NCI-H1048 (cell line): ENCODE measurements at places on chromosomes 16 and 17.

DNA sequence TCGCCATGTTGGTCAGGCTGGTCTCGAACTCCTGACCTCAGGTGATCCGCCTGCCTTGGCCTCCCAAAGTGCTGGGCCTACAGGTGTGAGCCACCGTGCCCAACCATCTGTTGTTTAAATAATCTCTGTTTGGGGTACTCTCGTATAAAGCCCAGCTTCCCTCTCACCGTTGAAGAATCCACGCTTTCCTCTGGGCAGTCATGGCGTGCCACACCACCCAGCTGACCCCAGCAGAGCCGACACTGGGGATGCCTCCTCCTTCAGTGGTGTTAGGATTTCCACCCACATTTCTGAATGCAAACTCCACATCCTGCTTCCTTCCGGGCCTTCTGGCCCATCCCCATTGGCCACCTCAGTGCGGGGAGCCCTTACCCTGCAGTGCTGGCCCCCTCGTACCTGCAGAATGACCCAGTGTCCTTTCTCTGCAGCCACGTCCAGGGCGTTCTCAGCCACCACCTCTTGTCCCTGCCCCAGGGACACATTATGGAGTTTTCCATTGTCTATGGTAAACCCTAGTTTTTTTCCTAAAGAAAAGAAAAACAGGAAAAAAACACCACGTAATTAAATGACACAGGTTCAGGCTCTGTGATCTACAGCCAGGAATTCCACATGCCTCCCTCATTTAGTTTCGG, 60.4 kb downstream of the PGS1 start:
- no peak for DNase-seq

GRCh38 chr17:70562137-70562536, 392.8 kb downstream of the KCNJ2 start:
- no peak for DNase-seq

GRCh38 chr17:82041144-82041814, 3.8 kb upstream of the DCXR start:
- DNase-seq = no peak

GRCh38 chr16:51807551-51807950, 656.5 kb upstream of the SALL1 start:
- no peak for DNase-seq

DNA sequence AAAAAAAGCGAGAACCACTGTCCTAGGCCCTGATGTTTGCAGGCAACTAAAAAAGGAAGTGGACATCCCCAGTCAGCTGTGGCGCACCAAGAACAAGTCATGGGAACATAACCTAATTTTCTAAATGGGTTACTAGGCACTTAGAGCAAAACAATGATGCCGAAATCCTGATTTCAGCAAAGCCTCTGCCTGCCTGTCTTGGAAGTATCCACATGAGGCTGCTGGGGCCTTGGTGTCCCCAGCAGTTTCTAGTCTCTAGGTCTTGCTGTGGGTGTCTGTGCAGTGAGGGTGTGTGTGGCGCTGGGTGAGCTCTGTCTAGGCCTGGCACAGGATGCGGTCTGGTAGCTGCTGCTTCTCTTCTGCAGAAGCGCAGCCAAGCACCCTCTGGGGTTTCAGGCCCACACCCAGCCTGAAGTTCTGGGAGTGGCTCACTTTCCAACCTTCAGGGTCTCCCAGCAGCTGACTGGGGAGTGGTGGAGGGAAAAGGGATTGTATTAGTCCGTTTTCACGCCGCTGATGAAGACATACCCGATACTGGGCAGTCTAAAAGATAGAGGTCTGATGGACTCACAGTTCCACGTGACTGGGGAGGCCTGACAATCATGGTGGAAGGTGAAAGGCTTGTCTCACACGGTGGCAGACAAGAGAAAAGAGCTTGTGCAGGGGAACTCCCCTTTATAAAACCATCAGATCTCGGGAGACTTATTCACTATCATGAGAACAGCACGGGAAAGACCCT, 21.1 kb downstream of the STH start:
- DNase-seq = no peak

- no peak for DNase-seq
Measured at GRCh38 chr17:73138541-73139138, 26.2 kb upstream of the SSTR2 start.

GRCh38 chr16:813204-813915, 12.8 kb upstream of the GNG13 start:
- DNase-seq = no peak

DNA sequence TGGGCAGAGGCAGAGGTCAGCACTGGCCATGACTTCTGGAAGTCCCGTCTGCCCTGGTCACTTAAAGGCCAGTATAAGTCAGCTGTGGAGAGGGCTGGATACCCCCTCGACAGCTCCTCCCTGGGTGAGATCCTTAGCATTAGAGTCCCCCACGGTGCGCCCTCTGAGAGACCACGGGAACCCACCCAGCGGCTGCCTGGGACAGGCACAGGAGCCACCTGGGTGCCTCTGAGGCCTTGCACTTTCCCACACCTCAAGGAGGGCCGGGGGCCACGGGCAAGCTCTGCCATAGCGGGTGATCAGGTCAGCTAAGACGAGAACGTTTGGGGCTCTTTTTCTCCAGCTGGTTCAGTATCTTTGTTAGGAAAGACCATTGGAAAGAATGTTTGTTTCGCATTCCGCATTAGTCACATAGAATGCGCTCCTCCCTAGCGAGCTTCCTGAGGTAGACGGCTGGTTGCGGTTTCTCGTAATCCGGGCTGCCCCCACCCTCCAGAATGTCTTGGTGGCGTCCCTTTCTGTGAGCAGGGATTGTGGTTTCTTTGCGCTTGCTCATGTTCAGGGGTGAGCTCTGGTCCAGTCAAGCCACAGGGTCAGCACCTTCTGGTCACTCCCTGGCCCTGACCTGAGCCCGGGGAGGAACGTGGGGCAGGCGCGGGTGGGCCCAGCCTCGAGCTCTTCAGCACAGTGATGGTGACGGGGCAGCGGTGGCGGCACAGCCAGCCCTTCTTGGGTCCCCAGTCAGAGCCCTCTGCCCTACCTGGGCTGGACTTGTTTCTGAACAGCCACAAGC, 25.2 kb downstream of the NME3 start:
- DNase-seq = no peak
